Pulmonary artery endothelial cell (primary cell): ENCODE measurements at places on chromosomes 12 and 14. TPM values are rescaled to one million over a fixed set of nuclear protein-coding genes. Genes with fewer than 3 reads are reported as not detected.

DNA sequence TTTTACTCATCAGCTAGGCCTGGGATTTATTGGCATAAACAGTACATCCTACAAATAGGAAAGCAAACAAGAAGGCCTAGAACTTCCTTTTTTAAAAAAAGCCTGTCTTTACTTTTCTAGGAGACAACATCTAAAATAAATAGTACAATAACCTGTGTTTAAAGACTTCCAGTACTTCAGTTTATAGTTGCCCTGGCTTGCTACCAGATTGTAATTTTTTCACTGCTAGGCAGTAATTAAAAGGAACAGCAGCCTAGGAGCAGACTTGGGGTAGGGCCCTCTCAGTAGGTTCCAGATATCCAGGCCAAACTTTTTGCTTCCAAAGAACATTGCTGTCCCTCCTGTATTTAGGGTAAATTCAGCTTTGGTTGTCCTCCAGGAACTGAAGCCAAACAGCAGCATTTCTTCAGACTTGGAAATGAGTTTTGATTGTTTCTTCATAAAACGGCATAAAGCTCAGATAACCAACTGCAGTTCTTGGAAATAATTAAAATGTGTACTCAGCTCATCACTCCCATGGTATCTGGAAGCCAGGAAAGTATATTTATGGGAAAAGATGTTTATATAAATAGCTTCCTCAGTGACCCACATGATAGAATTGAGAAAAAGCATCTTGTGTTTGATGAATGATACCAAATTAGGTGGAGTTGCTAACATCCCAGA is 61.7 kb downstream of the PPP1R36 start:
- no peak for DNase-seq

- no peak for DNase-seq
These were observed 5.7 kb downstream of the DCN start for GRCh38 chr12:91176915-91177314.

GRCh38 chr12:109716512-109717389 is 3.1 kb downstream of the FAM222A start:
- no peak for DNase-seq

Gene ANAPC7
- total RNA-seq = 45.1 and 78.9 TPM in 2 replicates

Gene MSI1
- not detected in 2 replicates for total RNA-seq

DNA sequence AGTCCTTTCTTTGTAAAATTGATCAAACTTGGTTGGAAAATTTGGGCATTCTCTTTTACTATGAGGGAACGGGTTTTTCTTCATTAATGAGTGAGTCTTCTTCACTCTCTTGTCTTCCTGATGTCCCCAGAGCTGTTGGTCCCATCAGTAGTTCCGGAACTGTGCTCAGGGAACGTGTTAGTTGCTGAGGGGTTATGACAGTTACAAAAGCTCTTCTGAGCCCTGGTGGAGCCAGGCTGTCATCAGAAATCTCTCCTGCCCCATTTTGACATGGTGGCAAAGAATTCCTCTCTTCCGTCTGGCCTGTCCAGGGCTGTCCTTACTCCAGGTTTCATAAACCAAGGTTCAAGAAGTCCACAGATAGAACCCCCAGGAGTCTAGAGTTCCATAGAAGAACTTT is 208.5 kb downstream of the SLC41A2 start:
- DNase-seq = no peak

GRCh38 chr12:96401076-96401871 is 1.0 kb upstream of the CDK17 start:
- no peak for DNase-seq

Gene ERBB3
- total RNA-seq = 0.07 and 0.11 TPM in 2 replicates

Gene LRTM2
- not detected in 2 replicates for total RNA-seq

DNA sequence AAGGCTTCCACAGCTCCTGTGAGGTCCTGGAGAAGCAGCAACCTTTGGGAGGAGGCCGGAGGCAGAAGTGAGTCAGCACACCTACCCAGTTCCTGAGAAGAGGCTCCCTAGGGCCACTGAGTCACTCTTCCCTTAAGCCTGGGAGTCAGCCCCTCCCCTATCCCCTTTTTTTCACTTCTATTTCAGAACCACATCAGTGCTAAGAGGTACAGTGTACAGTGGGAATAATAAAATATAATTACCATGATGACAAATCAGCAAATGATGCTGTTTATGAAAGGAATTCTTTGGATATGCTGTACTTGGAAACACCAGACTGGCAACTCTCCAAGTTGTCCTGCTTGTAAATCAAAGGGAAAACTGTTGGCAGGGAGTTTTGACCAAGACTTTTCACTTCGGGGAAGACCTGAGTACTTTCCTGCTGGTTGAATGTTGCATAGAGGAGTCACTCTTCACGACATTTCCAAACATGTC is 7.8 kb upstream of the TBPL2 start:
- DNase-seq = peak; percentile 87

Gene TSPAN19
- 0.07 and 0.14 TPM in 2 replicates for total RNA-seq

DNA sequence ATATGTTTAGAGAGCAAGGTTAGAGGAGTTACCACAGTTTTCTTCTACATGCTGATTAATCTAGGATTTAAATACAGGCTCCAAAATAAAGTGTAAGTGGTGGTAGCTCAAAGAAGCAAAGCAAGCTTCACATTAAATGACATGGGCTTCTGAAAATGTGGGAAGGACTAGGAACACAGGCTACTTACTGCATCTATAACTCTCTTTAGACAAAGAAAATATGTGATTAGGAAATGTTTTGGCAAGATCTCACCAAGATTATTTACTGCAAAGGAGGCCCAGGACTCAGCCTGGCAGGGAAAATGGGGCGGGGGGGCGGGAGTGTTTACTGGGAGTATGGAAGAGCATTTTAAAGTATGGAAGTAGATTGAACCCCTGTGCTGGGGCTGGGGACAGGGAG is 39.4 kb downstream of the ETV6 start:
- DNase-seq = no peak

Gene DNAI7
- not detected in 2 replicates for total RNA-seq
